Esophagus squamous epithelium (tissue), 5 donors: ENCODE measurements at places on chromosomes 2 and 18. TPM values are rescaled to one million over a fixed set of nuclear protein-coding genes. Genes with fewer than 3 reads are reported as not detected.

The C2orf15 gene
- total RNA-seq, result 0.76 TPM

The KLHL14 gene
- 0.35 TPM for total RNA-seq

The UGT1A10 gene
- 45.0 TPM for total RNA-seq

The CYB5A gene
- total RNA-seq, result 85.1 TPM

The EVX2 gene
- total RNA-seq, result not detected

The ALPG gene
- not detected for total RNA-seq

The CREG2 gene
- 2.5 TPM for total RNA-seq

The ACADL gene
- 1.6 TPM for total RNA-seq

The GLI2 gene
- 1.1 TPM for total RNA-seq

The CASP8 gene
- 21.6 TPM for total RNA-seq

GRCh38 chr18:3041843-3042242 is 28.9 kb upstream of the LPIN2 start:
- no peaks in the 10 kb centered on the region for H3K27me3 ChIP-seq
- no peak overlapping the region for H3K4me3 ChIP-seq
- no peak for DNase-seq
- H3K4me1 ChIP-seq, result peaks cover 5% of the 10 kb centered on the region
- no peak overlapping the region for H3K27ac ChIP-seq

DNA sequence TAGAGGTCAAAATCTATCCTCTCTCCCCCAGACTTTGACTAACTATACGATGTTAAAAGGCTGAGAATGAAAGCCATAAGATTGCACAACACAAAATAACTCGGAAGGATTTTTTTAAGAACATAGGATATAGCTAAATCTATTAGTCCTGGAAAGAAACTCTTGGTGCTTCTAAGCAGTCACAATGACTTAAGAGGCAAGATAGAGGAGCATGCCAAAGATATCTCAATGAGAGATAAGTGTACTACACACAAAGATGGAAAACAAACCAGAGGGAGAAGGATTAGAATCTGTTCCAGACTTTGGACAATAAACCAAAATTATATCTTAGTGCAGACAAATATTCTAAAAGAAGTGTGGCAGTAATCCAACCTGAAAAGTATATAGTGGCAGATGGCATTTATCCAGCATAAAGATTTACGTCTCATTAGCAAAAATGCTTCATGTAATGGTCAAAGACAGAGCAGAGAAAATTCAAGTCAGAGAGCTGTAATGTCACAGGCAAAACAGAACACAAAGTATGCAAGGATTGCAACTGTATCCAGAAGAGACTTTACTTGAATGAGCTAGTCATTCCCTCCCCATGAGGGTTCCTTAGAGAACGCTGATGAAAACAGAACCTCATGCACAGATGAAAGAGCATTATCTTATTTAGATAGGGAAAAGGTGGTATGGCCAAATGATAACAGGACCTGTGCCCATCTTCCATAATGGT is 28.8 kb upstream of the EVA1A start:
- DNase-seq, result no peak
- H3K4me1 ChIP-seq, result peaks cover 9% of the 10 kb centered on the region
- H3K36me3 ChIP-seq, result no peaks in the 10 kb centered on the region
- no peak overlapping the region for H3K27ac ChIP-seq
- no peaks in the 10 kb centered on the region for H3K27me3 ChIP-seq

- no peaks in the 10 kb centered on the region for H3K27me3 ChIP-seq
- no peaks in the 10 kb centered on the region for H3K4me1 ChIP-seq
- no peak overlapping the region for H3K4me3 ChIP-seq
- no peak for DNase-seq
These were observed 450.1 kb downstream of the SLC4A3 start for GRCh38 chr2:220077488-220077887.

- H3K36me3 ChIP-seq, result peaks cover 33% of the 10 kb centered on the region
- DNase-seq, result no peak
- H3K27me3 ChIP-seq, result no peaks in the 10 kb centered on the region
- no peak overlapping the region for H3K4me3 ChIP-seq
- H3K4me1 ChIP-seq, result peaks cover 5% of the 10 kb centered on the region
These were observed 57.2 kb upstream of the RNU4ATAC start for GRCh38 chr2:121473512-121473911.

DNA sequence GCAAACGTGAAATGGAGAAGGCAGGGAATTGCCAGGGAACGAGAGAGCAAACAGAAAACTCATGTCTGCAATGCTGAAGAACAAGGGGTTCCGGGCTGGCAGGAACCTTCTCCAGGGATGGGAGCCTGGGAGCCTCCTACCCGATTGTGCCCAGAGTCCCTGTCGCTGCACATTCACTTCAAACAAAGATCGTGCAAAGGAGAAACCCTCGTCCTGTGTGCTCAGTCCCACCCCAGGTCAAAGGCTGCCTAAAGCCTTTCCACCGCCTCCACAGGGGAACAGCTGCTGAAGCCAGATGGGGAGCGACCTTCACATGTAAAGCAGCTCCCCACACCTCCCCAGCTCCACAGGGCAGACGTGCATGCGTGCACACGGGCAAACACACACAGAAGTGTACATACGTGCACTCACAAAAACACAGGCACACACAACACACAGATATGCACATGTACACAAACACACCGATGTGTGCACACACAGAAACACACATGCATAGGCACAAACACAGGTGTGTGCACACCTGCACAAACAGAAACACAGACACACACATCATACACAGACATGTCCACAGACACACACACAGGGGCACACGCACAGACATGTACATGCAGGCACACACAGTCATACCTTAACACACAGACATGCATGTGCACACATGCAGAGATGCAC is 460.1 kb upstream of the SALL3 start:
- no peaks in the 10 kb centered on the region for H3K36me3 ChIP-seq
- no peak overlapping the region for H3K27ac ChIP-seq
- no peaks in the 10 kb centered on the region for H3K4me1 ChIP-seq
- no peak for DNase-seq

DNA sequence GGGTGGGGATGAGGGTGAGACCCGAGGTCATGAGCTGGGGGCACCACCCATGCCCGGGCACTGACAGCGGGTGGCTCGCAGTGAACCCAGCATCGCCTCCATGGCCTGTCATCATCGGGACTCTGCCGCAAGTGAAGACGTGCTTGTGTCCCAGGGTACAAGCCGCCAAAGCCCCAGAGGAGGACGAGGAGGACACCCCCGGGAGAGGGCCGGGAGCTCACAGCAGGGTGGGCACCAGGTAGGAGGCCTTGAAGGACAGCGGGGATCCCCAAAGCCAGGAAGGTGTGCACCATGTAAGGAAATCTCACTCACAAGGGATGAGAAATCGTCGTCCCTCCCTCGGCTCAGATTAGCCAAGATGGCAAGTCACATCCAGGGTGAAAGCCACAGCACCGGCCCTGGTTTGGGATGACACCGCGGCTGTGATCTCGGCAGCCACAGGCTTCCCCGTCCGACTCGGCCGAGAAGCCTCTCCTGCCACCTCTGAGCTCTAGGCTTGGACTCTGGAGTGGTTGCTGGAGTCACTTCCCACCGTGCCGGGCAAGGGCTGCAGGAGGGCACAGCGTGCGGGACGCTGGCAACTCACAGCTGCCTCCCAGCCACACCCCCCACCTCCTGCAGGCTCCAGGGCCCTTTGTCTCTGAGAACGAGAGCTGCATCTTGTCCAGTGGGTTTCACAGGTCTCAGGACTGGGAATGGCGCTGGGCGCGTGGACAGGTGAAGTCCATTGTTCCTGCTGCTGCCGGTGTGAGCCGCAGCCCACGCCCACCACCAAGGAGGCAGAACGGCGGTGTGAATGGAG is 81.6 kb upstream of the CTDP1 start:
- no peak overlapping the region for H3K27ac ChIP-seq
- H3K4me1 ChIP-seq, result peaks cover 7% of the 10 kb centered on the region
- no peaks in the 10 kb centered on the region for H3K36me3 ChIP-seq
- H3K4me3 ChIP-seq, result no peak overlapping the region
- DNase-seq, result no peak

- peaks cover 4% of the 10 kb centered on the region for H3K4me1 ChIP-seq
- no peak for DNase-seq
These were observed 120.5 kb upstream of the COPS8 start for GRCh38 chr2:236965021-236965840.

DNA sequence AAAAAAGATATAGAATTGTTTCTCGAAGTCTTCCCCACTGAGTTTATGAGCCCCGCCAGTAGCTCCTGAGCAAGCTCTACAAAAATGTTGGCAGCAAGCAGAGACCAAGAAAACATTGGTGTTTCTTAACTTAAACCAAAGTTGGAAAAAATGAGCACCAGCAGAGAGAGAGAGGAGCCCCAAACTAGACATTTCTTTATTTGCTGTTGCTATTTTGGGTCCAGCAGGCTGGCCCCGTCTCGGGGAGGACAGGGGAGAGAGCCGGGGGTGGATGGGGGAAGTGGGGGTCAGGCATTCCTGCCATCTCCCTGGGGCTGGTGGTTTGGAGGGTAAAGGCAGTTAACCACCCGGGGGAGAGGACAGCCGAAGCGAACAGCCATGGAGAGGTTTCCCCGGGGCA is 113.0 kb downstream of the DYSF start:
- H3K27me3 ChIP-seq, result no peaks in the 10 kb centered on the region
- peaks cover 5% of the 10 kb centered on the region for H3K36me3 ChIP-seq
- no peak overlapping the region for H3K27ac ChIP-seq
- no peaks in the 10 kb centered on the region for H3K4me1 ChIP-seq

GRCh38 chr2:55707751-55708150 is 14.1 kb upstream of the PNPT1 start:
- no peaks in the 10 kb centered on the region for H3K36me3 ChIP-seq
- no peak overlapping the region for H3K27ac ChIP-seq
- H3K4me1 ChIP-seq, result no peaks in the 10 kb centered on the region

- H3K27me3 ChIP-seq, result no peaks in the 10 kb centered on the region
- no peak for DNase-seq
- H3K27ac ChIP-seq, result no peak overlapping the region
- peaks cover 66% of the 10 kb centered on the region for H3K36me3 ChIP-seq
- H3K4me3 ChIP-seq, result no peak overlapping the region
These were observed 75.2 kb upstream of the EML6 start for GRCh38 chr2:54648256-54648655.

DNA sequence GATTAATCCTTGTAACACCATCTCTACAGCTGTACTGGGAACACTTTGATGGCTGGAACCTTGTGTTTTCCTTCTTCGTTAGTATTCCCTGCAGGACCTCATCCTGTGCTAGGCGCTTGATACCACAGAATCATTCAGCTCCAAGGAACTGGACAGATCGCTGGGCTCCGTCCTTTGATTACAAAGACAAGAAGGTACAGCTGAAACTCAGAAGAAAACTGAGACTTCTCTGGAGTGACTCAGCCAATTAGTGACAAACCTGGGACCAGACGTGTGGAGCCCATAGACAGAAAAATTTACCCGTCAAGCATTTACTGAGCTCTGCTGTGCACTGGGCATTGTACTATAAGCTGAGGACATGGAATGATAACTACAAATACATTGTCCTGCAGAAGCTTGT is 67.3 kb downstream of the NCKAP5 start:
- no peak for DNase-seq
- H3K36me3 ChIP-seq, result no peaks in the 10 kb centered on the region
- H3K27me3 ChIP-seq, result no peaks in the 10 kb centered on the region
- H3K4me1 ChIP-seq, result no peaks in the 10 kb centered on the region
- H3K27ac ChIP-seq, result no peak overlapping the region

GRCh38 chr2:239706367-239706766 is 305.5 kb upstream of the HDAC4 start:
- H3K27ac ChIP-seq, result no peak overlapping the region
- H3K36me3 ChIP-seq, result no peaks in the 10 kb centered on the region
- H3K27me3 ChIP-seq, result peaks cover 10% of the 10 kb centered on the region
- DNase-seq, result no peak
- H3K4me1 ChIP-seq, result peaks cover 5% of the 10 kb centered on the region
- H3K4me3 ChIP-seq, result no peak overlapping the region

DNA sequence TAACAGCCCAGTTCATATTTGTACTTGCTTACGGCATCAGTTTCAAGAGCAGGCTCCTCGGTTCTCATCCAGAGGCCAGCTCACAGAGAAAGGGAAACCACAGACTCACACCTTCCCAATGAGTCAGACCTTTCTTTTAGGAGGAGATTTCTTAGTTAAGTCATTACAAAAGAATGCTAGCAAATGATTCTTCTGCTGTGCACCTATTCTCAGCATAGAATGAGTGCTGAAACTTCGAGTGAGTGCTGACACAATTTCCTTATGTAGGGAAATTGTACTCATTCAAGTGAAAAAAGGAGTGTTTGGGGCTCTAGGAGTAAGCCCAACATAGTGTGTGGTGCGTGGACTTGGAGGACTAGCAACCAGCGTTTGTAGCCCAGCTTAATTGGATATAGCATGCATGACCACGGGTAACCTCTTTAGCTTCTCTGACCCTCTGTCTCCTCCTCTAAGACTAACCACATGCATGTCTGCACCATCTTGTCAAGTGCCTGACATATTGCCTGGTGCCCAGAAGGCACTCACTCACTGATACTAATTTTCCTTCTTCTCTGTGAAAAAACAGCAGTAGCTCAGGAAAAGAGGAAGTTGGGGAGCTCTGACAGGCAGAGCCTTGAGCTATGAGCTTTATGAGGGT is 87.0 kb downstream of the ALPK2 start:
- no peak overlapping the region for H3K4me3 ChIP-seq
- H3K36me3 ChIP-seq, result no peaks in the 10 kb centered on the region
- DNase-seq, result no peak
- no peaks in the 10 kb centered on the region for H3K27me3 ChIP-seq
